ENCODE measurements at places on chromosomes 7 and 10. TPM values are rescaled to one million over a fixed set of nuclear protein-coding genes. Genes with fewer than 3 reads are reported as not detected.
A peak's percentile ranks its signal among the peaks of the same experiment; 100 is the strongest.

GRCh38 chr10:95815133-95815532 is 59.2 kb downstream of the ENTPD1 start:
- DNase-seq = no peak

DNA sequence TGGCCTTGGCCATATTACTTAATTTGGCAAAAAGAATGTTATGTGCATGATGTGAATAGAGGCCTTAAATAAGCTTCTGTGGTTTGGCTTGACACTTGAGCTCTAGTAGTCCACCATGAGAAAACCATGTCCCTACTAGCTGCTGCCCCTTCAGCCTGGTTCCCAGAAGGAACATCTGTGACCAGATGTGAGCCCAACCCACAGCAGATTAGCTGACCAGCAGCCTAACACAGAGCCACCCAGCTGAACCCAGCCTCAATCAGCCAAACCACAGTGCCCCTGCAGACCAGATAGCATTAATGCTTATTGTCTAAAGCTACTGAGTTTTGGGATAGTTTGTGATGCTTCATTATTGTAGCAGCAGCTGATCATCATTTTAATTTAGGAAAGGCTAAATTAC is 16.6 kb downstream of the JAZF1 start:
- no peak for DNase-seq

GRCh38 chr10:14489522-14490177 is 158.9 kb upstream of the FRMD4A start:
- DNase-seq = no peak

DNA sequence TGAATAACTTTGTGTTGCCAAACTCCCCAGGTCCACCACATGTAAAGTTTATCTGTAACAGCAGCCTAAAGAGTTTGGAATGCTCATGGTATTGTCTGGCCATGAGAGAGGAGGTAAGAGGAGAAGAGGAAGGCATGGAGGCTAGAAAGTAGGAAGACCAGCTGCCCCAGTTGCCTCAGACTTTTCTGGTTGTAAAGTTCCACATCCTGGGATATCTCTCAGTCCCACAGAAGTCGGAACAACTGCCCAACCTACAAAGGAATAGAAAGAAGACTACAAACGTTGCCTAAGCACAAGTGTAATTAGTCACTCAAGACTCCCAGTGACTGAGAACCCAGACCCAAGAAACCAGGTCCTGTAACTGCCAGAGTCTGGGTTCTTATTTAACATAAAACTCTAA is 47.3 kb downstream of the CREB3L2 start:
- no peak for DNase-seq

- no peak for DNase-seq
Measured at GRCh38 chr10:14172336-14172950, 158.3 kb downstream of the FRMD4A start.

DNA sequence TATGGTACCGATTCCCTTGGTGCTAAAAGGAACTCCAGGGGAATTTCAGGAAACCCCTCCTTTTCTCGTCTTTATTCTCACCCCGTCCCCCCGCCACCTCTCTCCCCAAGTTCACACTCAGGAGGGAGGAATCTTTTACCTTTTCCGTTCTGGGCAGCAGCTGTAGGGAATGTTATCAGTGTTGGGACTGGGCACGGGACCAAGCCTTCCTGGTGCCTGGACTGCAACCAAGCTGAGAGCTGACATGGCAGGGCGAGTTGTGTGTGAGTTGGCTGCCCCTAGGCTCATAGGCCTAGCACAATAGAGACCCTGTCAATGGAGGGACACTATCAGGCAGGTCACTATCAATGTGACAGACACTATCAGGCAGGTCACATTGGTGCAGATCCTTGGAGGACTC is 121.4 kb downstream of the TCF7L2 start:
- no peak for DNase-seq

DNA sequence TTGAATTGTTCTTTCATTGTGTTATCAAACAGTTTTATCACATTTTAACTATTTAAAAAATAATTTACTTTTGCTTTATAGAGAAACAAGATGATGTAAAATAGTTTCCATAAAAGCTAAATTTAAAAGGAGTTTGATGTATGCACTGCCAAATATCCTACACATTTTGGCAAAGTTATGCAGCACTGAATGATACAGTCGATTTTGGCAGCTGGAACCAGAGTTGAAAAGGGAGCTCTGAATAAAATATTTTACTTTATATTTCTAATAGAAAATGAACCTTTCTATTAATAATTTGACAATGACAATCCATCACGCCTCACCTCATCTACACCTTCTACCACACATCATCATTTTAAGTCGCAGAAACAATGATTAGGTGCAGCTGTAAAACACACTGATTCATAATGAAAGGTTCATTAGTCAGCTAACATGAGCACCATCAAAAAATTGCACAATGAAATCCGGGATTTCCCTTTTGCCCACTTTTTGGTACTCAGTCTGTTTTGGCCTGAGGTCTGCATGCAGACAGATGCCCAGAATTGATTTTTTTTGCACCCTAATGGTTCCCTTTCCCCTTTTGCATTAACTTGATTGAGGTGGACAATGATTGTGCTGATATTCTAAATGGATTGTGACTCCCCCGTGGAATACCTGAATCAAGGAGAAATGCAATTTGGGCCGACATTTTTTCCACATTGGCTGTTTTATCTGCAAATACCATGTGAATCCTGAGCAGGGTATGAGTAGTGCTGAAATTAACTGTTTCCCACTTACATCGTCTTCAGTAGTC is 105.8 kb downstream of the THSD7A start:
- DNase-seq = no peak

DNA sequence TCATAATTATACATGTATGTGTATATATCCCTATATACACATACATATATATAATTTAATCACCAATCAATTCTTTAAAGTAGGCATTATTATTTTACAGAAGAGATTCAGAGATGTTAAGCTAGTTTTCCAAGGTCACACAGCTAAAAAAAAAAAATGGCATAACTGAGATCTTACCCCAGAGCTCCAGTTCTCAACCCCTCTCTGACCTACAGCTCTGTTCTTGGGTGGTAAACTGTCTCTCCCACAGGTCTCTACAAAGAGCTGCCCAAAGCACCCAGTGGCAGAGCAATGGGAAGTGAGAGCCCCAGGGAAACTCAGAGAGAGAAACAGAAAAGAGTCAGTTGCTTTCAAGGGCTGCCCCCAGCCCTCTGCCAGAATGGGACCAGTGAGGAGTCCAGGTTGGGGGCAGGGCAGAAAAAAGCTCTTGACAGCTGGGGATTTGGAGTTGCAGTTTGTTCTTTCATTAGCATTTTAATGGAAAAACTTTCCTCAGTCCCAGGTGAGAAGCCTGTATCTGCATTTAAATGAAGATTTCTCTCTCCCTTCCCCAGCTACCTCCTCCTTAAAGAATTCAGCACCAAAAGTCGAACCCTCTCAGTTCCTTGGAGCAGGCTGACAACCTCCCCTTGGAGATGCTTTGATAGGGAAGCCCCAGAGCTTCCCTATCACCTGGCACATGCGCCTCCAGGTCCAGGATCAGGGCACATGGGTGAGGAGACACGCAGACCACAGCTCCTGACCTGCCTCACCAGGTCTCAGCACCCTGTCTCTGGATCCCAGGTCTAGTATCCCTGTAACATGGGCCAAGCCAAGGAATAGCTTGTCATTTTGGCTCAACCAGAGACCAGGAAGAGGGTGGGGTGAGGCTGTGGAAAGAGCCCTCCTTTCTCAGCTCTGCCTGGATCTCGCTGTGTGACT is 388.1 kb downstream of the PLXNA4 start:
- no peak for DNase-seq

GRCh38 chr10:127408112-127408710 is 140.9 kb upstream of the NPS start:
- no peak for DNase-seq

DNA sequence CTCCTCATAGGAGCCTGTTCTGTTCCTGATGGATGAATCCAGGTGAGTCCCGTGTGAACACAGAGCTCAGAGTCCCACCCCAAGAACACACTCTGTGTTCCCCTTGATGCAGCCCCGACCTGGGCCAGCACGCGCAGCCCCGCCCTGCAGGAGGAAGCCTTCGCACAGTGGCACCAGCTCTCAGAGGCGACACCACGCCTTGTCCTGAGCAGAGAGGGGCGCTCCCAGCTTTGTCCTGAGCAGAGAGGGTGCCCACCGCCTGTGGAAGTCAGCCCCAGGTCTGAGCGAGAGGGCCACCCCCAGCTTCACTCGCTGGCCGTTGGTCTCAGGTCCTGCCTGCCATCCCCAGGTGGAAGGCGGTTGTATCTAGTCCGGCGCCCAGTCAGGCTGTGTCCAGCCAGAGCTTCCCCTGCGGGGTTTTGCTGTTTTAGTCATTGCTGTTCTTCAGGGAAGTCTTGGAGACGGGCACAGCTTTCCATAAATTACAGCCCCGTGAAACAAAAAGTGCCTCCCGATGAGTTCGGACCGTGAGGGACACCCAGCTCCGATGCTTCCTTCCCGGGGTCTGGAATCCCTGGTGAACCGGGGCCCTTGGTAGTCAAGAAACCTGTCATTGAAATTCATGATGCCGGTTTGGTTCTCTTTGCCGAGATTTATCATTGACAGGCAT is 43.6 kb downstream of the NKX6-2 start:
- no peak for DNase-seq

GRCh38 chr7:36344622-36345021 is 45.0 kb upstream of the ANLN start:
- no peak for DNase-seq

DNA sequence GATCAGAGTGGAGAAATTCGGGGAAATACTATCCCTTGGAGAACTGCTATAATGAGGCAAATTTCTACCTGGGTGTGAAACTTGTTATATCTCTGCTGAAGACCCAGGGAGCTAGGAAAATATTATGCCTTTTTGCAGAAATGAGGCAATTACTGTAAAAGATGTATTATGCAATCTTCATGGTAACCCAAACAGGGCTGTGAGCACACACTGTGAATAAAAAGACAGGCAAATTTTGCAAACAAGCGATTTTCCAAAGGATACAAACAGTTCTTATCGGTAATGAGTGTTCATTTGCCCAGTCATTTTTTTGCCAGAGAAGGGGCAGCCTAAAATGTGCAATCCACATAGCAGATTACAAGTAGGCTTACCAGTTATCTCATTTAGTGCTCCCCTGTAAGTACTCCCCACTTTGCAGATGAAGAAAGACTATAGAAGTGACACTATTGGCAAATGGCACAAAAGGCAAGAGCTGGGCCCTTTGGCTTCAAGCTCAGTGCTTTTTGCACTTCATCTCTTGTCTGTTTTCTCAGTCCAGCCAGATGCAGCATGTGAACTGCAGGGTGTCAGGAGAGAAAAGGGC is 205.8 kb downstream of the HECW1 start:
- DNase-seq = no peak

DNA sequence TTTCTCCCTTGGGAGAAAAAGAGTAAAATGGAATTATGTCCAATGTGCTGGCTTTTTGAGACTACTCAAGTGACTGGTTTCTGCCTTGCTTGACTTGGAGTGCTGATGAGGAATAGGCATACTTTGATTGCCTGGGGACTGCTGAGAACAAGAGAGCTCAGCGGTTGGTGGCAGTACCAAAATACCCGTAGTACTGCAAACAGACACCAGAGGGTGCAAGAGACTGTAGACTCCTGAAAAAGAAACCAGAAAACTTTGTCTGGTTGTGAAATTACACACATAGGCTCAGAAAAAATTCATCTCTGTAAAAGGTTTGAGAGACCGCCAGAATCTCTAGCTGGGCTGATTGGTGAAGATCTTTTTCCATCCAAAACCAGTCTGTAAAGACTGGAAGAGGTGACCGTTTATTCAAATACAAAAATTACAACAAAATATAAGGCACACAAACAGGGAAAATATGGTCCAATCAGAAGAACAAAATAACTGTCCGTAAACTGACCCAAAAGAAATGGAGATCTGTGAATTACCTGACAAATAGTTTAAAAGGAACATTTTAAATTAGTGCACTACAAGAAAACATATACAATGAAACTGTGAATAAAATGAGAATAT is 18.5 kb downstream of the BICC1 start:
- peak; percentile 14 for DNase-seq

DNA sequence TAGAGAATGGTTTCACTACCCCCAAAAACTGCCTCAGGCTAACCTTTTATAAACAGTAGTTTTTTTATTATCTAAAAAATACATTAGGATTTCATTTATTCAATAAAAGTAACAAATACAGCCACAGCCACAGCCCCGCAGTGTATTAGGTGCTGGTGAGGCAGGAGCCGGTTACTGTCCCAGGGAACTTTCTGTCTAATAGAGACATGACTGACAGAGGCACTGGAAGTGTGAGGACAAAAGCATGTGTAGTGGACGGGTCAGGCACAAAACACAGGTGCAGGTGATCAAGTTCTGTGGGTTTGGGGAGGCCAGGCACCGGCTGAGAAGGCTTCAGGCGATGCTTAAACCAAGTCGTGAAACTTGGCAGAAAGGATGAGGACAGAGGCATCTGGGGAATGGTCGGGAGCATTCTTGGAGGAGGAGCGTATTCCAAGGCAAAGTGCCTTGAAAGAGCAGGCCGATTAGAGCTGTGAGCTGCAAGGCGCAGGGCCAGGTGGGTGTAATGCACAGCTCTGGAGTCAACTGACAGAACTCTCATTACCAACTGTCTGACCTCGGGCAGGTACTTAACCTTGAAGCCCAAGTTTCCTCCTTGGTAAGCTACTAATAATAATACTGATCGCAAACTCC is 138.2 kb downstream of the USP6NL start:
- no peak for DNase-seq

- no peak for DNase-seq
Measured at GRCh38 chr10:96699613-96700012, 20.7 kb downstream of the PIK3AP1 start.

- DNase-seq = no peak
Measured at GRCh38 chr7:103996017-103996551, 6.6 kb upstream of the RELN start.

GRCh38 chr10:33418301-33418700 is 83.8 kb upstream of the NRP1 start:
- no peak for DNase-seq

DNA sequence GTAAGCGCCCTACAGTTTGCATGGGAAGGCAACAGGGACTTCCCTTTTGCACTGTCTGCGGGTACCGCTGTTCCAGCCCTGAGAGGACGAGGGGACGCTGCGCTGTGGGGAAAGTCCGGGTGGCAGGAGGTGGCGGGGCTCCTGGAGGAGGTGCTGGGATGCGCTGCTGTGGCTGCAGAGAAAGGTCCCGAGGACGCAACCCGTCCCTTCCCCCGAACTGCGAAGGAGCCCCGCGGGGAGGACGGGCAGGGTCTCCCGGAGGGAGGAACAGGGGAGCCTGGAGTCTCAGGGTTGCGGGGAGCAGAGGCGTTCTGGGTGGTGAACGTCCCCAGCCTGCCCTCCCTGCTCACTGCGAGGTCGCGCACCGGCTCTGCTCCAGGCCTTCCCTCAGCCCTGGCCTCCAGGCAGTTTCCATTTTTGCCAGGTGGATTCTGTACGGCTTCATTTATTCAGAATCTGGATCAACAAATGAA is 91.6 kb downstream of the CXCL12 start:
- no peak for DNase-seq

AOAH gene
- 33.5 TPM for total RNA-seq

MYO1G gene
- 442 TPM for total RNA-seq

PLEKHS1 gene
- total RNA-seq = not detected

HOXA2 gene
- total RNA-seq = not detected

ELFN1 gene
- total RNA-seq = not detected

FAM25G gene
- total RNA-seq = not detected

CFAP58 gene
- total RNA-seq = 1.1 TPM

Data from activated T-helper 2 cell treated with anti-CD3 and anti-CD28 coated beads, Interferon-gamma antibody, Interleukin-2, Interleukin-4, amounts not matched to agents 10 μg/mL and 5 μg/mL and 100 μg/mL, durations not matched to agents 14 hours and 24 hours and 36 hours (primary cell).